EL (cell line): ENCODE measurements at places on chromosomes 16 and 17.

- DNase-seq = peak; percentile 62
These were observed 18.6 kb downstream of the COG7 start for GRCh38 chr16:23434380-23434779.

DNA sequence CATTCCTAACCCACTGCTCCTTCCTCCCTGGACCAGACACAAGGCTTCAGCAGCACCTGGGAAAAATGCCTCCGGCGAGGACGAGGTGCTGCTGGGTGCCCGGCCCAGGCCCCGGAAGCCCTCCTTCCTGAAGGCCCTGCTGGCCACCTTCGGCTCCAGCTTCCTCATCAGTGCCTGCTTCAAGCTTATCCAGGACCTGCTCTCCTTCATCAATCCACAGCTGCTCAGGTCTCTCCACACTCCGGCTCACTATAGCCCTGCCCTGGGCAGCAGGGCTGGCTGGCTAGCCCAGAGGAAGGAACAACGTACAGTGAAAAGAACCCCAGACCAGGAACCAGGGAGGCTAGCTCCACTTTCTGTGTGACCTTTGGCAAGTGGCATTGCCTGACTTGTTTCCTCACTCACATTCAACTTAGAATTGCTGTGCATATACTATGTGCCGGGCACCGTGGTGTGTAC is 26.2 kb downstream of the ABCC3 start:
- no peak for DNase-seq

- peak; percentile 93 for DNase-seq
These were observed 12.3 kb downstream of the LRRC3C start for GRCh38 chr17:39939588-39940419.

- DNase-seq = no peak
These were observed 659.2 kb upstream of the SOX9 start for GRCh38 chr17:71461498-71462169.
